Umbilical cord (tissue), 2 donors: ENCODE measurements at places on chromosomes 5 and 9.
A peak's percentile ranks its signal among the peaks of the same experiment; 100 is the strongest.

GRCh38 chr9:69168709-69169217 is 5.3 kb upstream of the TJP2 start:
- DNase-seq, result peak; percentile 50

DNA sequence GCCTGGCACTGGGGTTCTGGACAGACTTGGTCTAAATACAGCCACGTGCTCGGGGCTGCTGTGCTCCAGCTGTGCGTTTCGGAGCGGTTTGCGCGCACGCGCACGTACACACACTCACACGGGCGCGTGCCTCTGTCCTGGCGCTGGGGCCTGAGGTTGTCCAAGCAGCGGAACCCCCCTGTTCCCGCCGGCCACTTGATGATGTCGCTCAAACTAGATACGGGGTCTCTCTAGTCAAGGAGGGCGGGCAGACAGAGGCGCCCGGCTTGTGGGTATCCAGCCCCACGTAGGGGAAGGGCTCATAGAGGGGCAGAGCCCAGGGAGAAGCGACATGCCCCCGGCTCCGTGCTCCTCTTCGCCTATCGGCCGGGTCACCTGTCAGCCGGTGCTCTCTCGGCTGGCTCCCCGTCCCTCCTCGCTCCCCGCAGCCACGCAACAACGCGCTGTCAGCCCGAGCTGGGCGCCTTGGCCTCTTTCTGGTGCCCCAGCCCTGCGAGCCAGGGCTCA is 8.9 kb downstream of the NR2F1-AS1 start:
- no peak for DNase-seq

DNA sequence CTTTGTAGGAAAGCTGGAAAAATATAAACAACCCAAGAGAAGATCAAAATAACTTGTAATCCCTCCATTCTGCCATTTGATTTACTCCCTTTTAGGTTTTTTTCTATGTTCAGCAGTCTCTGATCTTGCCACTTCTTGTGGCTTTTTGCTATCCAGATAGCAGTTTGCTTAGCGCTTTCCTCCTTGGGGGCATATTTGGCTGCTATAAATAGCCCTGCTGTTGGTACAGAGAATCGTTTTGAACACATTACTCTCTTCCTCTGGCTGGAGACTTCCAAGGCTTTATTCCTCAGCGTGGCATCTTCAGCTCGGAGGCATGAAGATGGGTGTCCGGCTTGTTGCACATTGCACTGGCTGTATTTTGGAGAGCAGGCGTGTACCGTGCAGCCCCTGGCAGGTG is 38.6 kb downstream of the HMCN2 start:
- DNase-seq, result no peak

- no peak for DNase-seq
These were observed 70.1 kb upstream of the UNC5A start for GRCh38 chr5:176740131-176740701.

DNA sequence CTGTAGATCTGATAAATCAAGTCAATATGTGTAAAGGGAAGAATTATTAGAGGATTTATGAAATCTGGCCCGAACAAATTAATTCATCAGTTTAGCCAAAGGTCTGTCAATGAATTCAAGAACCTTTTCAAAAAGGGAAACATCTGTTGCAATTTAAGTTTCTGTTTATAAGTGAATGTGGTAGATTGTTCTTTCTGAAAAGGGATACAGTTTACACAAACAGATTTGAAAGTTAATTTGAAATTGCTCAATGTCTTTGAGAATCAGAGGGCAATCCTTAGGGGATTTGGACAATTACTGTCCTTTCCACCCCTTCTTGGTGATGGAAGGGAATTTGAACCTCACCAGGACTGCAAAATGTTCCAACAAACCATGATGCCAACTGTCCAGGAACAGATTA is 29.7 kb upstream of the ERCC6L2 start:
- no peak for DNase-seq

GRCh38 chr5:75337366-75338021 is 474 bp downstream of the HMGCR start:
- DNase-seq, result peak; percentile 22
